ENCODE measurements at places on chromosomes 6 and 20. TPM values are rescaled to one million over a fixed set of nuclear protein-coding genes. Genes with fewer than 3 reads are reported as not detected.

PKIB gene
- total RNA-seq: 2.7 TPM

EZR gene
- total RNA-seq: 99.7 TPM

DNA sequence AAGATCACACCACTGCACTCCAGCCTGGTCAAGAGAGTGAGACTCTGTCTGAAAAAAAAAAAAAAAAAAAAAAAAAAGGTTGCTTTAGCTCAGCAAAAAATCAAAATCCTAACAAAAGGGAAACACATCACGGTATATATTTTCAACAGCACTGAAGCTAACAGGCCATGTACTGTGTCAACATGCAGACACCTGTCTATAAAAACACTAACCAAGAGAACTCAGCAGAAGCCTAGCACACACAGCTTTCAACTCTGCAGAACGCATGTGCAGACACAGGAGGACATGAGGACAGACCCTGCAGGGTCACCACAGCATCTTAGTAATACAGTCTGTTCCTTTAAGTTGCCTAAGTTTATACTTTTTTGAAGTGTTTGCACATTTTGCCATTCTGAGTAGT is 13.5 kb downstream of the NINL start:
- no peak for DNase-seq

GRCh38 chr20:32650401-32650944 is 23.3 kb downstream of the C20orf203 start:
- DNase-seq: no peak

GRCh38 chr20:49037962-49038387 is 8.1 kb upstream of the CSE1L start:
- no peak for DNase-seq

BPI gene
- total RNA-seq: not detected

DNA sequence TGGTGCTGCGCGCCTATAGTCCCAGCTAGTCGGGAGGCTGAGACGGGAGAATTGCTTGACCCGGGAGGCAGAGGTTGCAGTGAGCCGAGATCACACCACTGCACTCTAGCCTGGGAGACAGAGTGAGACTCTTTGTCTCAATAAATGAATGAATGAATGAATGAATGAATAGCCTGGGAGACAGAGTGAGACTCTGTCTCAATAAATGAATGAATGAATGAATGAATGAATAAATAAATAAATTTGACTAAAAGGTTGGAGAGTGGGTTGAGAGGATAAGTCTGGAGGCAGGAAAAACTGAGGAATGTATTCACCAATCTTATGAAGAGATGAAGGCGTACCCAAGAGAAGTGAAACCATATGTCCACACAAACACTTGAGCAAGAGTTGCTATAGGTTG is 24.5 kb upstream of the RPP40 start:
- DNase-seq: no peak

VSX1 gene
- not detected for total RNA-seq

NAPB gene
- 28.5 TPM for total RNA-seq

DNA sequence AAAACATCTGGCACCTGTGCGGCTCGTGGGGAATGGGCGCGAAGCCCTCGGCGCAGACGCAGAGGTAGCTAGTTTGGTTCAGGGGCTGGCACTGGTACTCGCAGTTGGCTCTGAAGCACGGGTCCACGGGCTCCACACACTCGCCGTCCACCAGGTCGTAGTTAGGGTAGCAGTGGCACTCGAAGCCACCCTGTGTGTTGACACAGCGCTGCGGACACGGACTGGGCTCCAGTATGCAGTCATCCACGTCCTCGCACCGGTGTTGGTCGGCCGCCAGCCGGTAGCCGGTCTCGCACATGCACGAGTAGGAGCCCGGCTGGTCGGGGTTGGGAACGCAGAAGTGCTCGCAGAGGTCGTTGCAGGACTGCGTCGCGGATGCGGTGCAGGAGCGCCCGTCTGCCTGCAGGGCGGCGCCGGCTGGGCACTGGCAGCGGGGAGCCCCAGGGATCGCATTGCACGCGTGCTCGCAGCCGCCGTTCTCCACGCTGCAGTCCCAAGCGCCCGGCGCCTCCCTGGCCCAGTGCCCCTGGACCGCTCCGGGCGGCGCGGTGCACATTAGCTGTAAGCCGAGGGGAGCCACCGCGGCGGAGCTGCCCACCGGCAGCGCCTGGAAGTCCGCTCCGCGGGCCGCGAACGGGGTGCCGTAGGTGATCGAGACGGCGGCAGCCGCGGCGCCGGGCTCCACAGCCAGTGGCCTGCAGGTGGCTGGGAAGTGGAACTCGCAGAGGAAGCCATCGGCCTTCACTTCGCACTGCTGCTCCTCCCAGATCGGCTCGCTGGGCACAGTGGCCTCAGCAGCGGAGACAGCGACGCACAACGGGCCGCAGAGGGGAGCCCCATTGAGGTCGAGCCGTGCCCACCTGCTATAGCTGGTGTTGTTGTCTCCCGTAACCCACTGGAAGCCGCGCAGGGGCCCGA is 930 bp downstream of the THBD start:
- DNase-seq: no peak

PXMP4 gene
- 6.6 TPM for total RNA-seq

UFL1 gene
- 17.7 TPM for total RNA-seq

FAM162B gene
- 19.6 TPM for total RNA-seq

DNA sequence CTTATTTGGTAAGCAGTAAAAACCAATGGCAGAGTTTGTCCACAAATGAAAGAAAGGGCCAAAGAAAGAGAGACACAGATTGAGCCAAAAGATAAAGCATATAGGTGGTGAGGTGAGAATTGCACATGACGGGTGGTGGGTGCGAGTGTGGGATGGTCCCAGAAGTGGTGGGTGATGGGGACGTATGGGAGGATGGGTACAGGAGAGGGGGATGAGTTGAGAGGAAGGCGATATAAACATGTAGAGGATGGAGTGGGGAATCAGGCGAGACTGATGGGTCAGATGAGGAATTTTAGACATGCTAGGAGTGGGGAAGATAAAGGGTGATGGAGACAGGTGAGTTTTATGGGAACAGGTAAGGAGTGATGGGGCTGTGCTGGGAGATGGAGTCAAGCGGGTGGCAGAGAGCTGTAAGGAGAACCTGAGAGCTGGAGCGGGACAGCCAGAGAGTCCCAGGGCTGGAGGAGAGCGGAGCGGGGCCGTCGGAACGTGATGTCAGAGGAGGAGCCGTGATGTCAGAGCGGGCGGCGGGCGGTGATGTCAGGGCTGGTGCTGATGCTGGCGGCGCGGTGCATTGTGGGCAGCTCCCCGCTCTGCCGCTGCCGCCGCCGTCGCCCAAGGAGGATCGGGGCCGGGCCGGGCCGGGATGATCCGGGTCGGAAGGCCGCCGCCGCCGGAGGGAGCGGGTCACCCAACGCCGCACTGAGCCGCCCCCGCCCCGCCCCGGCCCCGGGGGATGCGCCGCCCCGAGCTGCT is at the start of gene TTBK1:
TTBK1 (plus strand) TSS at position 574 of the 756 bp plus-strand sequence. CDS start 3,180 bp downstream, outside the sequence.
- DNase-seq: no peak

DNA sequence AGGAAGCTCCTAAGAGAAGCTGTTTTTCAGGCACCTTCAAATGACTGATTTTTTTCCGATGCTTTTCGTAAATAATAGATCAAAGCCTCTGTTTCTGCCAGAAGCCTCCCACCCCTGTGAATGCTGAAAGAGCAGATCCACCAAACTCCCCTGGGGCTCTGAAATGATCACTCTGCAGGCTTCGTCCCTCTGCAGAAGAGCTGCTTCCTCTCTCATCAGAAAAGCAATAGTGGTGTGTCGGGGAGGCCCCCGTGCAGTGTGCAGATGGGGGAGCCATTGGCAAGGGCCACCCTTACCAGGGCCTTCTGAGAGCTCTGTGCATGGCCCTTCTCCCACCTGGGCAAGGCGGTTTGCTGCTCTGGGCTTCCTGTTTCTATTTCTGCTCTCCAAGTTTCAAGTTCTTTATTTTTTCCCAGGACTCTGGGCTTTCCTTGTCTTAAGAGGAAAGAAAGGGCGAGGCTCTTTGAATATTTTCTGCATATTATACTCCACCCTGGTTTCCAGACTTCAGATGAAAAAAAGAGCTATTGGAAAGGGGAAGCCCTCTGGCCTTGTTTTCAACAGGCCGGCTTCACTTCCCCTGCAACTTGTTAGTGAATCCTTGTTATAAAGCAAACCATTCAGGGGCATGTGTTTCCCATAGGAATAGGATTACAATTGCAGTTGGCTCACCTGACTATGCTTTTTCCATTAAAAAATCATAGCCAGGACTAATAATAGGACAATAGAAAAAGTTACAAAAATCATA is 155.2 kb downstream of the TTLL2 start:
- DNase-seq: no peak

DEFB132 gene
- not detected for total RNA-seq
